IPS DF 6.9 (cell line): ENCODE measurements at places on chromosomes 6 and 20.

- DNase-seq: no peak
Observed at GRCh38 chr6:95321126-95321525, 256.2 kb upstream of the MANEA start.

- DNase-seq: no peak
Observed at GRCh38 chr6:169046483-169047192, 207.0 kb downstream of the THBS2 start.

- no peak for DNase-seq
Observed at GRCh38 chr20:50380697-50381040, 129.5 kb upstream of the PTPN1 start.

- DNase-seq: no peak
Observed at GRCh38 chr20:10453241-10453640, 18.1 kb downstream of the SLX4IP start.

GRCh38 chr6:158323561-158323958, 11.3 kb downstream of the TULP4 start:
- DNase-seq: no peak

GRCh38 chr6:116963972-116964371, 86.9 kb downstream of the RFX6 start:
- DNase-seq: no peak

DNA sequence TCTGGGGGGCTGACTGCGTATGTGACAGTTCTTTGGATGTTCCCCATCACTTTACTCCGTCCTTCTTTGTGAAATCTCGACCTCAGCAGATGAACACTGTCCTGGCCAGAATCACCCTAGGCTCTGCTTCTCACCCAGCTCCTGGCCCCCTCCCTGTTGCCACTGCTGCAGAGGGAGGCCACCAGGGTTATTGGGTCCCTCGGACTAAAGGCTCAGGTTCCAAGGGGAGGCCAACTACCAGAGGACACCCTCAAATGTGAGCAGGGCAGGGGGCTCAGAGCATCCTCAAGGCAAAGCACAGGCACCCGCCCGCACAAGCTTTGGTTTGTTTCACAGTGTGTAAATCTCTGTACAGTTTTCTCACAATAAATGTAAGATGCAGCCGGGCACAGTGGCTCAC, 269.9 kb downstream of the UST start:
- DNase-seq: no peak

- no peak for DNase-seq
Observed at GRCh38 chr20:24461848-24462247, 7.6 kb upstream of the SYNDIG1 start.

GRCh38 chr6:111210194-111210728, 123.0 kb downstream of the SLC16A10 start:
- DNase-seq: peak; percentile 35

GRCh38 chr20:58128635-58129625, 99.5 kb downstream of the ANKRD60 start:
- no peak for DNase-seq
